Activated naive CD4-positive, alpha-beta T cell (primary cell): ENCODE measurements at places on chromosomes 11 and 22.
A peak's percentile ranks its signal among the peaks of the same experiment; 100 is the strongest.

DNA sequence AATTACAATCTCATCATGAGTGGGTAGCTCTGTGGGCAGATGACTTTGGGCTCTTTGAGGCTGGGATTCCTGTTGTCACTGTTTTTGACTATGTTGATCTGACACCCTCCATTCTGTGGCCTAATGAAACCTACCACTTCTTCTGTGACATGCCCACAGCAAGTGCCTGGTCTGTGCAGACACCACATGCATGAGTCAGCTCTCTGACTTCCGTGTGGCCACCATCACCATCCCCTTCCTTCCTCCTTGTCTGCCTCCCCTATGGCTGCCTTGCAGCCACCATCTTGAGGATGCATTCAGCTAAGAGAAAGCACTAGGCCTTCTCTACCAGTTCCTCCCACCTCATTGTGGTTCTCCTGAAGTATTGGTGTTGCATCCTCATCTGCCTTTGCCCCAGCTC is 15.3 kb upstream of the OR10V1 start:
- no peak for DNase-seq

DNA sequence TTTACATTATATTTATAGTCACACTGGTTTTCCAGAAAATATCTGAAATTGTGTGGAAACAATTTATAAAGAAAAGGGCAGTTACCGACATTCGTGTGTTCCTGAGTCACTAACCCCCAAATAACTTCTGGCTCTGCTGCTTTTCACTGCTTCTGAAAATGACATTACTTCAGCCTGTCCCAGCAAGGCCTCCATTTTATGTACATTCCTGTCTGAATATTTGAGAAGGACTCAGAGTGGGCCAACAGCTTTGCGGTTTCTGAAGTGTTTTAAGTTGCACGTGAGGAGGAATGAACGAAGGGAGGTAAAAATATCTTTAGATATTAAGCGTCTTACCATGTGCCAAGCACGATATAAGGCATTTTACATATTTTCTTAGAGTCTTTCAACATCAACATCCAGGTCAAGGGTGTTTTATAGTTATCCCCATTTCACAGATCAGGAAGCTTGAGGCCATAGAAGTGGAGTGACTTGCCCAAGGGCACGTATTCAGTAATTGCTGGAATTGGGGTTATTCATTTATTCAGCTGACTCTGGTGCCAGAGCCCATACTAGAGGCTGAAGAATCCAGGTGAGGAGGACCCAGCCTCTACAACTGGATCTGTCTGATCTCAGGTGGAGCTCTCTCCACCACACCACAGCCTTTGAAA is 30.8 kb upstream of the WNT11 start:
- no peak for DNase-seq

DNA sequence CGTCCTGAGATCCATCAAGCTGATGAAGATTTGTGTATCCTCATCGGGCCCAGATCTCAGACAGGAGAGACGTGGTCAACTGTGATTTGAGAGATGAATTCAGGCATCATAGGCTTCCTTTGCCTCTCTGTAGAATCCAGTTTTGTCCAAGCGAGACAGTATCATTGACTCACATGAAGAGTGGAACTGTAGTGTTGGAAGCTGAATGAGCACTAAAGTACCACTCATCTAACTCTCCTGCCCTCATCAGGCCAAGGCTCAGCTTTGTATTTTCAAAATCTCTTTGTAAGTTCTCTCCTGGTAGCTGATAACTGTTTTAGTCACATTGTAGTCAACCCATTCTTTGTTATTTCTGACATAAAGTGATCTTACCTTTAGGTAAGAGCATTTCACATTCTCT is 85.1 kb downstream of the KIRREL3 start:
- DNase-seq, result no peak

- no peak for DNase-seq
Measured at GRCh38 chr22:46088541-46089311, 61.6 kb upstream of the PPARA start.

DNA sequence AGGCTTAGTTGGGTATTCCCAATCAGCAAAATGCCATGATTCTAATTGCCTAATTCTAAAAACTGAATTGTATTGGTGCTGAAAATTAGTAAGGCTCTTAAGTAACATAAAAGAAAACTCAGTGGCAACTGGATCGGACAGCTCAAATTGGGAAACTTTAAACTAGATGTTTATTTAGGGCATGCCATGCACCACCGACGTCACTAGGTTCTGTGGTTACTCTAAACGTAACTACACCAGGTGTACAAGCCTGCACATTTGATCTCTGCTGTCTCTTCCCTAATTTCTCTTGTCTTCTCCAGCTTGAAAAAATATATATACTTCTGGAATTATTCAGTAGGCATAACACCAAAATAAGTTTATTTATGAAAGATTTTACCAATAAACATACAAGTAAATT is 378.2 kb downstream of the DCDC1 start:
- no peak for DNase-seq

DNA sequence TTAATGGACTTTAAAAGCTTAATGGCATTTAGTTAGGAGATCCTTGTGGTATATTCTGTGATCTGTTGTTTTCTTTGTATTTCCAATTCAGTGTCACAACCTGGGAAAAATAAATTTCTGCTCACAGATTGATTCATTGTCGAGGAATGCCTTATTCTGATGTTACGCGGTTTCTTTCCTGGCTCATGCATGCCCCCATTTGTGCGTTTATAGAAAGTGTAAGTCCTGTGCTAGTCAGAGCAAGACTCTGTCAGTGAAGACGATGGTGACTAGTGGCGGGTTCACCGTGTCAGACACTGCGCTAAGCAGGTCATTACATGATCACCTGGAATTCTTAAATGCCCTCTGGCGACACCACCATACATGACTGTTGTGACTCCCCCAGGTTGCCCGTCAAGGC is 169.4 kb downstream of the TBC1D22A start:
- no peak for DNase-seq

DNA sequence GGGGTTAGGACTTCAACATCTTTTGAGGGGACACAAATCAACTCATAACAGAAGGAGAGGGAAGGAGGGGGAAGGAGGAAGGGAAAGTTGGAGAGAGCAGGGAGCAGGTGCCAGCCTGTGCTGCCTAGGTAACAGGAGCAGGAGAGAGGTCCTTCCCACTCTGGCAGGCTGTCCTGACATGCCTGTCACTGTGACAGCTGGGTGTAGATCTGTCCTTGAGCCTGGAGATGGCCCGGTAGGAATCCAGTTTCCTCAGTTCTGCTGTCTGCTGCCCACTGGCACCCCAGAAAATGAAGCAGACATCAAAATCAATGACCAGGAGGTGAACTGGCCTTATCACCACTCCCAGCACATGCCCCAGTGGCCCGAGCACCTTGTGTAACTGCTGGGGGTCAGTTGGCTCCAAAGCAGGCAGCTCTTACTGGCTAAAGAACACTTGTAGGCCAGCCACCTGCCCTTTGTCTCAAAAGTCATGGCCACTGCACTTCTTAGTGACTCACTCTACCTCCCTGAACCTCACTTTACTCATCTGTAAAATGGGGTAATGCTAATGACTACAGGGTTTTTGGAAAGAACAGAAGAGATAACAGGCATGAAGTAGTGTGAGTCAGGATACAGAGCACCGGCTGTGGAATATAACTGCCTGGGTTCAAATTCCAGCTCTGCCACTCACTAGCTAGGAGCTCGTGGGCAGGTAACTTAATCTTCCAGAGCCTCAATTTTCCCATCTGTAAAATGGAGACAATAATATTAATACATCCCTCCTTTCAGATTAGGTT is 8.0 kb upstream of the TSPAN18 start:
- no peak for DNase-seq

DNA sequence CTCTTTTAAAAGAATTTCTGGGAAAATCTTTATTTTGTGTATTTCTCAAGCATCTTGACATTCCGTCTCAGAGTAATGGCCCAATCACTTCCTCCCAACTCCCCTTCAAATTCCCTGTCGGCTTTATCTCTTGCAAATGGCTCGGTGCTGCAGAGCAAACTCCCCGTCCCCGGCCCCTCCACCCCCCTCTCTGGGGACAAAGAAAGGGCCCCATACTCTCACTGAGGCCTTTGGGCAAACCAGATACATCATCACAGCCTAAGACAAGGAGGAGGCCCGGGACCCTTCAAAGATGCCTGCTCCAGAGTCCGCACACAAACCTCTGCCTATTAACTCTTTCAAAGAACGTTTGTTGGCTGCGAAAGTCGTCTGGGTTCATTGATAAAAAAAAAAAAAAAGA is 3.9 kb upstream of the SMIM38 start:
- no peak for DNase-seq

GRCh38 chr11:126465573-126466188 is 110.2 kb downstream of the ST3GAL4 start:
- DNase-seq, result no peak

GRCh38 chr11:13694115-13694514 is 25.6 kb downstream of the FAR1 start:
- no peak for DNase-seq

- peak; percentile 15 for DNase-seq
Measured at GRCh38 chr11:34234086-34234740, 123.6 kb downstream of the ABTB2 start.

GRCh38 chr11:16612566-16613261 is 125.7 kb upstream of the C11orf58 start:
- DNase-seq, result no peak

- DNase-seq, result no peak
Measured at GRCh38 chr22:40022536-40023240, 27.9 kb downstream of the FAM83F start.

DNA sequence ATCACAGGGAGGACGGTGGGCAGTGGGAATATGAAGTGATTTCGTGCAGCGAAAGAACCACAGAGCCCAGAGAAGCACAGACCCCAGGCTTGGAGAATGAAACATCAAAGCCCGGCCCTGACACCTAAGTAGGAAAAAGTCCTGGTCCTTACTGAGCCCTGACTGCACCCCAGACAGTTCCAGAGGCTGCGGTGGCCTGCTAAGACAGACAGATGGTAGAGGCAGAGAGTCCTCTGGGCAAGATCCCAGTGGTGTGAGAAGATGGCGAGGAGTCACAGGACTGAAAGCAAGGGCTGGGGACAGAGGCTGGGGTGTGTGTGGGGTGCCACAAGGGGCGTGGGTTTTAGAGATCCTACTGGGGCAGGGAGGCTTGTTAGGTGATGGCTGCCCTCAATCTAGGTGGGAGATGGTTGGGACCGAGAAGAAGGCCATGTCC is 3.7 kb downstream of the CBX6 start:
- no peak for DNase-seq

- DNase-seq, result no peak
Measured at GRCh38 chr11:112177589-112177988, 2.3 kb downstream of the BCO2 start.

GRCh38 chr11:94546162-94546470 is 2.4 kb downstream of the FUT4 start:
- DNase-seq, result no peak
